ENCODE measurements at places on chromosomes 12 and 14.

DNA sequence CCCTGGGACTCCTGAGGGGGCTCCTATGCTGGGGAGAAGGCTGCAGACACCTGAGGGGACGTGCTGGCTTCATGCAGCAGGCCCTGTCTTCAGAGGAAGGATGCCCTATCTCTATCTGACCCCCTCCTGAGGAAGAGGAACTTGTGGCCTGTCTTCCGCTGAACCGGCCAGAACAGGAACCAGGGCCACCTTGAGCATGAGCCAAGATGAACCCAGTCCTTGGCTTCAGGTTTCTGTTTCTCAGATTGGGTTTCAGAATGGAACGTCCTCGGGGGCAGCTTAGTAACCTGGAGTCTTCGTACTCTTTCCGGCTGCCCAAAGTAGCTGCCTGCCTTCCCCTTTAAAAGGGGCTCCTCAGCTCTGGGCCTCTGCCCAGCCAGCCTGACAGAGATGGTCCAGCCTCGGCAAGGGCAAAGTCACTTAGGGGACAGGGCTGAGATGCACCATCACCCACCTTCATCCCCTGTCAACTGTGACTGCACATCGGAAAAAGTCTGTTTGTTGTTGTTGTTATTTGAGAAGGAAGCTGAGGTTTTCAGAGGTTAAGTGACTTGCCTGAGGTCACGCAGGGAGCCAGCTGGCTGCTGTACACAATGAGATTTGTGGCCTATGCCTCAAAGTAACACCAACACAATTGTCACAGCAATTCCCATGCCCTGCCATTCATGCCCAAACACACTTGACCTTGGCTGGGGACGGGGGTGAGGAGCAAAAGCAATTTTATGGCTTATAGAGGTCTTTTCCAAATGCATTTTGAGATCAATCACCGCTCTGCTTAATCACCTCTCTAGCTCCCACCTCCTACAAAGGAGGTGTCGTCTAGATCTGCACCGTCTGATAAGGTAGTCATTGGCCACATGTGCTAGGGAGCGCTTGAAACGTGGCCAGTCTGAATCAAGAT lies 13.4 kb downstream of the ASB2 start:
- DNase-seq = no peak

- peak; percentile 79 for DNase-seq
Observed at GRCh38 chr14:91317381-91318308, 73.1 kb upstream of the GPR68 start.

DNA sequence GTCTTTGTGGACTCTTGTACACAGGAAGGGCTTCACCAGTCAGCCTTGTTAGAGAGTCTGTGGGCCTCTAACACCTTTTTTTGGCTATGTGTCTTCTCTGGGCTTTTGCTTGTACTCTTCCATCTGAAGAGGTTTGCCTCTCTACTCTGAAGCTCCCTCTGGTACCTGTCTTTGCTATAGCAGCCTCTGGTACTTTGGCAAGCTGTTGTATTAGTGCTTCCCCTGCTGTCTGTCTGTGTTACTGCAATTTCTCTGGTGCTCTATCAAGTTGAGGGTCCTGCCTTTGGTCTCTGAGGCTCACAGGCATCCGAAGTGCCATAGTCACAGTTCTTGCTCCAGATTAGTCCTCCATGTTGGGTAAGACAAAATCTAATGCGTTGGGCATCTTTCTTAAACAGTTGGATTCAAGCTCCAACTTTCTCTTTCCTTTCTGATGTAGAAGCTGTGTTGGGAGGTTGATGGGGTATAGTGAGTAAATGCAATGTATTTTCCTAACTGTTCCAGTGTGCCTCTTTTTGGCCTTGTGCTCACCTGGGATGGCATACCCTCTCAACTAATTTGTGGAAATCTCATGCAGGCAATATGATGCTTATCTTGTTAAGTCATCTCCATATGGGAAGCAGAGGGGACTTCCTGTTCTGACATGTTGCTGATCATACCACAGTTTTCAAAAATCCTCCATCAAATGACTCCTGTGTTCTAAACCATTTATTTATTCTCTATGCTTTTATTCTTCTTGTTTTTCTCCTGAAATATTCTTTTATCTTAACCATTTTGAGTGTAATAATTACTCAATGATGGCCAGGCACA lies 88.8 kb downstream of the ATF7IP start:
- DNase-seq = no peak

- DNase-seq = no peak
Observed at GRCh38 chr14:91113829-91114078, at the start of gene DGLUCY. DGLUCY (plus strand) TSS chr14:91114073; CDS start chr14:91160295, 46,222 bp downstream.

- no peak for DNase-seq
Observed at GRCh38 chr12:89475203-89475990, 49.2 kb downstream of the GALNT4 start.

- no peak for DNase-seq
Observed at GRCh38 chr14:33249233-33249820, 310.6 kb downstream of the NPAS3 start.

DNA sequence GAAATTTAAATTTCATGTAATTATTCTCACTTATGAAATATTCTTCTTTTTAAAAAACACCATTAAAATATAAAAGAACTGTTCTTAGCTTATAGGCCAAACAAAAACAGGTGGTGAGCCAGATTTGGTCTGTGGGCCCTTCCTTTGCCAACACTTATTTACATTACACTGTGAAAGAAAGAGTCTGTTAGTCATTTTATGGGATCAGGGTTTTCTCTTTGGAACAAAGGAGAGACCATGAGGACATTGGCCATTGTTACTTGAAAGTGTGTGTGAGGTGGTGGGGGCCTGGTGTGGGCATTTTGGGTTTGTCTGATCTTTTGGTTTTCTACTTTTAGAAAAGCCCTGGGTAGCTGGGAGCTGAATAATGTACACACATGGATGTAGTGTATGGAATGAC lies 62.7 kb downstream of the TTC6 start:
- DNase-seq = no peak

DNA sequence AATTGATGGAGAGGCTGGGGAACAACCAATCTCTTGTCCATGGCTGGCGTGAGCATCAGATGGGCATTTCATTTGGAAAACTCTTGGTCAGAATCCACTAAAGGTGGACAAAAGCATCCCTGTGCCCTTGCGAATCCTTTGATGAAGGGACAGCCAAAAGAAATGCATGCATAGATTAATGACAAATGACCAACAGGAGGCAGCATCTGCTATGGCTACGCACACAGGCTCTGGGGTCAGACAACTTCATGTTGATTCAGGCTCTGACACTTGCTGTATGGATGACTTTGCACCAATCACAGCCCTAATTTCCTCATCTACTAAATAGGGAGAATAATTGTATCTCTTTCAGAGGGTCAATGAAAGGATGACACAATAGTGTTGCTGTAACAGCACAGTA lies 117.5 kb downstream of the ASCL4 start:
- no peak for DNase-seq

DNA sequence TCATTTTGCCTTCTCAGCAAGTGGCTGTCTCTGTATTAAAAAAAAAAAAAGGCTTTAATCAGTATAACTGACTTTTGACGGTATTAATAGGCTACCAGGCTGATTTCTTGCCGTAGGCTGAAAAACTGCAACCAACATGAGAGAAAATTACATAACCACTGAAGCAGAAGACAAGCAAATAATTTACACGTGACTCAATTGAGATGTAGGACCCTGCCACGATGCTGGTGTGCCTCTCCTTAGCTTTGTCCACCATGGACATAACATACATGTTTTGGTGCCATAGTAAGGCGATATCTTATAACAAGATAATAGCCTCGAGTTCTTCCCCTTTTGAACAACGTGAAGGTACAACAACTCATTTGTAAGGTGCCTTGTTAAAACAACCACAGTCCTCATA lies 88.7 kb upstream of the GRIP1 start:
- no peak for DNase-seq

GRCh38 chr12:109767456-109767855 lies 53.8 kb downstream of the FAM222A start:
- DNase-seq = no peak

DNA sequence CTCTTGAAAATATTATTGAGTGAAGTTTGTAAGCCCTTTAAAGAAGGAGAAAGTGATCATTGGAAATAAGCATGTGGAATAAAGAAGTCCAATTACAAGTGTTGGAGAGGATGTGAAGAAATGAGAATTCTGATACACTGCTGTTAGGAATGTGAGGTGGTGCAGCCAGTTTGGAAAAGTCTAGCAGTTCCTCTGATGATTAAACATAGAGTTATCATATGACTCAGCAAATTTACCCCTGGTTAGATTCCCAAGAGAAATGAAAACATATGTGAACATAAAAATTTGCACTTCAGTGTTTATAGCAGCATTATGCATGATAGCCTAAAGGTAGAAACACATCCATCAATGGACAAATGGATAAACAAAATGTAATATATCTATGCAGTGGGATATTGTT lies 319.9 kb downstream of the AEBP2 start:
- DNase-seq = no peak

DNA sequence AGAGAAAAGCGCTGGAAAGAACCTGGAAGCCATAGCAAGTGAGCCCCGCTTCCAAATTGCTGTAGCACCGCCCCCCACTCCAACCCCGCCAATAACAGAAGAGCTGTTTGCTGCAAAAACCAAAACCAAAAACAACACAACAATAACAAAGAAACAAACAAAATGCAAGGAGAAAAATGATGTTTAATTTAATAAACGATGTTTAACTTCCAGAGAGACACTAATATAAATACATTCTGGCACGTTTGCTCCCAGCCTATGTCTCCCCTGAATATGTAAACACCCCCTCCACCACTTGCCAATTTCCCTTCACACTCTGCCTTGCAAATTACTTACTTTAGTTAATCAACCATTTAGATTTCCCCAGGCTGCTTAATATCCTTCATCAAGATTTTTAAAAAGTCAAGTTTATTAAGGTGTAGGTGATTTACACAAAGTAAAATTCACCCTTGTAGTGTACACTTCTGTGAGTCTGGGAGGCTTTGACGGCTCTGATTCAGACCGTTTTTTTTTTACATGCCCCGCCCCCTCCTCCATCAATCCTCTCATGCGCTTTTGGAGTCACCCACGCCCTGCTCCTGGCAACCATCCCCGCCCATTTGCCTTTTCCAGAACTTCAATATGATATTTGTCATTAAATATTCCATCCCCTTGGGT lies 482 bp upstream of the IFI27L2 start:
- peak; percentile 14 for DNase-seq

- no peak for DNase-seq
Observed at GRCh38 chr14:40630471-40630870, 976.2 kb upstream of the LRFN5 start.
